Activated CD4-positive, alpha-beta T cell treated with anti-CD3 and anti-CD28 coated beads for 24 hours (primary cell): ENCODE measurements at places on chromosomes 7 and 10.

DNA sequence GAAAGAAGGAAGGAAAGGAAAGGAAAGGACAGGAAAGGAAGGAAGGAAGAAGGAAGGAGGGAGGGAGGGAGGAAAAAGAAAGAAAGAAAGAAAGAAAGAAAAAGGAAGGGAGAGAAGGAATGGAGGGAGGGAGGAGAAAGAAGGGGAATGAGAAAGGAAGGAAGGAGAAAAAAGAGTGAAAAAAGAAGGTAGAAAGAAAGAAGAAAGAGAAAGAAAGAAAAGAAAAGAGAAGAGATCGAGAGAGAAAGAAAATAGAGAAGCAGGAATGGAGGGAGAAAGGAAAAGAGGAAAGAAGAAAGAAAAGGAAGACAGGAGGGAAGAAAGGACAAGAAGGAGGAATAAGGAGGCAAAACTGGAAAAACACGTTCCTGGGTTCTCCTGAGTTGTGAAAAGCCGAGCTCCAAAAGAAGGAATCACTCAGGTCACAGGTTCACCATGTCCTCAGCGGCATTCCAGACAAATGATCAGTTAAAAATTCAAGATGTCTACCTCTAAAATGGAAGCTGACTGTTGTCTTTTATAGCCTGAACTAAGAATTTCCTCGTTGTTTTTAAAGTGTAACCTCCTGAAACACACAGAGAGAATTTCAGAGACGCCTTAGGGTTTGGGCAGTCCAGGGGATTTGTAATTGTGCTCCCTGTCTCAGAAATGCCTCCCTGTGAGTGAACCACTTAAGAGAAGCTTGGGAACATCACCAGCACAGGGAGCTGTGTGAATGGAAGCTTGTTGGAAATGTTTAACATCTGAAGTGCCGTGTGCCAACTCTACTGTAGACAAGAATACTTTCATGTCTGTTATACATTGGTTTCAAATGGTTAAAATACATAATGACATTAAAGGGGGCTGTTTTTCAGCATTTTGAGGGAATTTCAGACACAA is 80.7 kb downstream of the INHBA start:
- DNase-seq, result no peak

- no peak for DNase-seq
Measured at GRCh38 chr10:125062914-125063230, 97.5 kb downstream of the CTBP2 start.

GRCh38 chr10:112775892-112776674 is 174.0 kb upstream of the TCF7L2 start:
- DNase-seq, result no peak

- no peak for DNase-seq
Measured at GRCh38 chr10:123272171-123272570, 118.0 kb downstream of the BUB3 start.

DNA sequence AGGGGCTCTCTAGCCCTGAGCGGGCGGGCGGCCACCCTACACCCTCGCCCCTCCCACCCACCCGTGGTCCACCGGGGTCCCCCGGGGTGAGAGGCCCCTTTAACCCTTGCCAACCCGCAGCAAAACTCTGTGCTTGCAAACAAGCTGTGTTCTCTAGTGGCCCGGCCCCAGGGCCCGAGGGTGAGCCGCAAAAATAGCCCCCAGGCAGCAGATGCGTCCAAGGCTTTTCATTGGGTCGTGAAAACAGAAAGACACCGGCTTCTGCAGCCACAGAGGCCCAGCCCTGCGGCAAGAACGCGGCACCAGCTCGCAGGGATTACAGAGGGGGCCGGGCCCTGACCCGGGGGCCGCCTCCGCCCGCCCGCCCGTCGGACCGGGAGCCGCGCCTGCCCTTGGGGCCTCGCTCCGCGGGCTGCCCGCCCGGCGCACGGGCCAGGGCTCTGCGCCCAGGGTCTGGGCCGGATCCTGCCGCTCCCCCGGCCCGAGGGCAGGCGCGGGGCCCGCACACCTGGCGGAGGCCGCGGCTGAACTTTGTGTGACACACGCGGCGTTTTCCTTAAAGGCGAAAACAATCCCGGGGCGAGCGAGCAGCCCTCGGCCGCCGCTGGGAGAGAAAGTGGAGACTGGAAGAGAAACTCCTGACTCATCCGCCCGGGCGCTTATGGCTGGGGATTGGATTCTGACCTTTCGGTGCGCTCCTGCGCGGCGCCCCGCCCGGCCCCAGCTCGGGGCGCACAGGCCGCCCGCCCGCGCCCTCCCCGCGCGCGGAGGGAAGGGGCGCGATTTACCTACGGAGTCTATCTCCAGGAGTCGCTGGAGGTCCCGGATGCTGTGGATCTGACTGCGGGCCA is 2.8 kb downstream of the PDGFA start:
- DNase-seq, result no peak

- no peak for DNase-seq
Measured at GRCh38 chr10:49616421-49617101, 2.7 kb downstream of the CHAT start.

DNA sequence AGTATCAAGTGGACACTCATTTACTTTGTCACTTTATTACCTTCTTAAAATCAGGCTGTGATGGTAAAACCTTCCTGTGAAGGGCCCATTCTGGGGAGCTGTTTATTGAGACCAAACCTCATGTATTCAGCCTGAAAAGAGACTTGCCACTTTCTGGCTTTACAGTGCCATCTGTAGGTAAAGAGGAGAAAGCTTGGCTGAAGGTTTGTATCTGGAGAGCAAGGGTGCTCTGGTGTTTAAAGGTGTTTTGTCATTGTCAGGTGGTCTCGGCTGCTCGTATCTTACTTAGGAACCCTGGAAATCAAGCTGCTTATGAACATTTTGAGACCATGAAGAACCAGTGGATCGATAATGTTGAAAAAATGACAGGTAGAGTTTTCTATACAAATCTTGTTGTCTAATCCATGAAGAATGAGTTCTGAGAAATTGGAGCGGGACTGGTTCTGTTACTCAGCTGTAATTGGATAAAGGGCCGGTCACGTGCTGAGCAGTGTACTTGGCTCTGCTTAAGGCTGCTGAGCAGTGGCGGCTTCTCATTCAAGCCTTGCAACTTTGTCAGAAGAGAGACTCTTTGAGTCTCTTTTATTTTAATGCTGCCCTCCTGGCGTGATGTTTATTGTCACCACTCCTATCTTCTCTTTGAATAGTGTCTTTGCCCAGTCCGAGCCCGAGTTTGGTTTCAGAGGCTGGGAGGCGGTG is 46.9 kb downstream of the AP3M1 start:
- DNase-seq, result no peak

GRCh38 chr7:129122078-129122750 is 22.3 kb upstream of the TSPAN33 start:
- no peak for DNase-seq

- no peak for DNase-seq
Measured at GRCh38 chr10:103431902-103432301, 20.3 kb downstream of the CALHM2 start.

DNA sequence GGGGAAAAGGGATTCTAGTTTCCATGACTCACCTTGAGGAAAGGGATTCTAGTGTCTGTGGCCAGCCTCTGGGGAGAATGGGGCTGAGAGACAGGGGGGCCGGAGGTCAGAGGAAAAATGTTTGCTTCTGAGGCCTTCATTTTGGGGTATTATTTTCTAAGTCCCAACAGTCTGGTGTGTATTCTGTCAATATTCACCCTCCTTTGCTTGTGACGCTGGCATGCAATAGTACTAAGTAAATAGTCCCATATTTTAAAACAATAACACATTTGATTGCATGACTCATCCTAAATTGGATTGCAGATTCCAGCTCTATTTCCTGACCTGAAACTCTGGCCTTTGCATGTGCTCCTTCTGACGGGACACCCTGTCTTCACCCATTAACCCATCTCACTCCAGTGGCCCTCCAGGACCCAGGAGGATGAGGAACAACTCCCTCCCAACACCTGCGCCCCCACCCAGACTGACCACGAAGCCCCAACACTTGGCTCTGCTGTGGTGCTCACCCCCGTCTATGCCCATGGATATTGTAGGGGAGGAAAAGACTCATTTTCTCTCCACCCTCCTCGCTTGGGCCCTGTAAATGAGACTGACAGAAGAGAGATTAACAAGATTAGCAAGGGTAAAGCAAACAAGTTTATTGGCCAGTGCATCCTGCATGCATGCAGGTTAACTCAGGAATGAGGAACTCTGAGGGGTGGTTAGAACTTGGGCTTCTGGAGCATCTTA is 495.6 kb upstream of the KLF6 start:
- DNase-seq, result no peak

GRCh38 chr7:116271161-116271913 is 61.0 kb downstream of the TES start:
- no peak for DNase-seq

- no peak for DNase-seq
Measured at GRCh38 chr7:4343272-4344247, 338.5 kb upstream of the FOXK1 start.

- DNase-seq, result no peak
Measured at GRCh38 chr7:157674715-157675426, 338.1 kb downstream of the DNAJB6 start.

DNA sequence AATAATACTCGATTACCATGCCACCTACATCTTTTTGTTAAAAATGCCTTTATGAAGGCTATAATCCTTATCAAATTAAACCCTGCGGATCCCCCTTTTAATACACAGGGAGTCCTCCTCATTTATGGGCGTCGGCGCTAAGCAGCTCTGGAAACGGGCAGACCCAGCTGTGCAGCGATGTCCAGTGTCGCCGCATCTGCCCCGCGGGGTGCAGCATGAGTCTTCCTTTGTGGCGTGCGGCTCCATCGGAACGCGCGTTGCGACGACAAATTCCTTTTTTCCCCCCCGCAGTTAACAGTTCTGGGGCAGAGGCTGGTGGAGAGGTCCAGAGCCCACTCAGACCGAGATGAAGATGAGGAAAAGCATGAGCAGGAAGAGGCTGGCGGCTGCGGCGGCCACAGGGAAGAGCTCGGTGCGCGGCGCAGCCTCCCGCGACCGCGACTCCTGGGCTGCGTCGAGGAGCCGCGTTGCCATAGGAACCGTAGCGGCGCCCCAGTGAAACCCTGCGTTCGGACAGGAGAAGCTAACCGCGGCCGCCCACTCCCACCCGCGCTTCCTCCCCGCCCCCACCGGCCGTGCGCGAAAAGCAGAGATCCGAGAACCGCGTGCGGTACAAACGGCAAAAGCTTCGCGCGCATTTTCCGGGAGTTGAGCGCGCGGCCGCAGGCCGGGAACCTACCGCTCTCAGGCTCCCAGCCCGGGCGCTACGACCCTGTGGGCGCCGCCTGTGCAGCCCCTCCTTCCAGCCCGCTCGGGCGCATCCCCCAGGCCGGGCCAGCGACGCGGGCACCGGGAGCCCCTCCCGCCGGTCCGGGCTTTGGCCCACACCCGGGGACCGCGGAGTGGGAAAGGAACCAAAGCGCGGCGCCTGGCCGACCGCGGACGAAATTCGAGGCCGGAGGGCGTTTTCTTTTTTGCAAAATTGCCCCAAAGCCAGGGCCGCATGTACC is 130.6 kb downstream of the SPAG6 start:
- peak; percentile 41 for DNase-seq

DNA sequence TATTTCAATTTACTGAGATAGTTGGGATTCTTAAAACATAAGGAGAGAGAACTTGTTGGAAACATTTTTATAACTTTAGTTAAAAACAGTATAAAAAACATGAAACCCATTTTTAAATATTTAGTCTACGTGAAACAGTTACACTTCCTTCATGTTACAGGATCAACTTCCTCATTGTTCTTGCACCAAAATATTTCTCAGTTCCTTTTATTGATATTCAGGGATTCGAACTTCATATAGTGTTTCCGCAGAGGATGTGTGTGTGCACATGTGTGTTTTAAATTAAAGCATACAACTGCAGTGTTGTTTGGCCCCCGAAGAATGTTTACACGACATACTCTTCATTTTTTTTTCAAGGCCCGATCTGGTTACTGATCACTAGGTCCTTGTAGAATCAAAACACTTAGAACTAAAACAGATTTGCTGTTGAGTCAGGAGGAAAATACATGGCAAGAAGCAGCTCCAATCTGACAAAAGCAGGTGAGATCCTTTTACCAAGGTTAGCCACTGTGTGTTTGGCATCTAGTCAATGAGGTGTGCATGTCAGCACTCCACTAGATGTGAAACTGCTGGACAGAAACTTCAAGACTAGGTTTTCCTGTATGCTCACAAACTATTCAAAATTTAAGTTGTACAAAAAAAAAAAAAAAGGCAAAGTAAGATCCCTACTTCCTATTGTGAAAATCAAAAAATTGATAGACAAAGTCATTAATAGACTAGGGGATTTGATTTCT is 60.4 kb downstream of the INSYN2A start:
- no peak for DNase-seq

DNA sequence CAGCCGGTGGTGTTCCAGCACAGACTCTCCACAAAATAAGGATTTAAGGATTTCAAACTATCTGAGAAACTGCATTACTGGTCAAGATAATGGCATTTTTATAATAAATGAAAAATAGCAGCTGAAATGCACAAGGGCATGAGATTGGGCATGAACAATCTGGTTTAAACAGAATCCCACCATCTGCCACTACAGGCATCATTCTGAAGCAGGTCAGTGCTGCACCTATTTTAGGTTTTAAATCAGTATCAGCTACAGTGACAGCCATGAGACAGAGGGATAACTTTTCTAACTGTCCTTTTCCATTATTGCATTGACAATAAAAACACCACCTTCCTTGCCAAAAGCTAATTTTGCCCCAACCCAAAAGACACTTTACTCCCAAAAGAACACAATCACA is 186.8 kb downstream of the ETV1 start:
- DNase-seq, result no peak

DNA sequence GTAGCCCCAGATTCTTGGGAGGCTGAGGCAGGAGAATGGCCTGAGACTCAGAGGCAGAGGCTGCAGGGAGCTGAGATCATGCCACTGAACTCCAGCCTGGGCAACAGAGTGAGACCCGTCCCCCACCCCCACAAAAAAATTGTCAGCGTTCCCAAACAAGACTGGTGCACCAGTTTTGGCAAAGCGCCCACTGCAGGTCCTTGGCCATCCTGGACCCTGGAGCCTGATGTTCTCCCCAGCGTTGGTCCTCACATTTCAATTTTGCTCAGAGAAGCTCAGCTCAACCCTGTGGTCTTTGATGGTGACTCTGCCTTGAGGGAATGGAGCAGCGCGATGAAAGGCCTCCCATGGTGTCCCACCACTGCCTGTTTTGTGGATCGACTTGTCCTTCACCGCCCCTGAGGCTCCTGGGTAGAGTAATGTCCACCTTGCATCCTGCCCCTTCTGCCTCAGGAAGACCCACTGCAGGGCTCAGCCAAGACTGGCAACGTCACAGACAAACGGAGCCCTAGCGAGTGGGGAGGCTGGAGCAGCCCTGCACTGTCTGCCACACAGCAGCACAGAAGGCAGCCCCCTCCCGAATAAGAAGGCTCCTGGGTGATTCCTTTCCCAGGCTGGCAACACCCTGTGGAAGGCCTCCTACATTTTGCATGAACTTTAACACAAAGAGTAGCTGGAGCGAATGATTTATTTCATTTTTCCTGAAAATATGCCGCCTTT is 410.9 kb downstream of the TCERG1L start:
- no peak for DNase-seq

- no peak for DNase-seq
Measured at GRCh38 chr7:51142741-51143385, 173.7 kb downstream of the COBL start.

- DNase-seq, result no peak
Measured at GRCh38 chr7:158461824-158462223, 125.8 kb downstream of the PTPRN2 start.

- DNase-seq, result no peak
Measured at GRCh38 chr7:54145716-54146115, 396.5 kb upstream of the VSTM2A start.
